ENCODE measurements at places on chromosomes 2 and 18.

DNA sequence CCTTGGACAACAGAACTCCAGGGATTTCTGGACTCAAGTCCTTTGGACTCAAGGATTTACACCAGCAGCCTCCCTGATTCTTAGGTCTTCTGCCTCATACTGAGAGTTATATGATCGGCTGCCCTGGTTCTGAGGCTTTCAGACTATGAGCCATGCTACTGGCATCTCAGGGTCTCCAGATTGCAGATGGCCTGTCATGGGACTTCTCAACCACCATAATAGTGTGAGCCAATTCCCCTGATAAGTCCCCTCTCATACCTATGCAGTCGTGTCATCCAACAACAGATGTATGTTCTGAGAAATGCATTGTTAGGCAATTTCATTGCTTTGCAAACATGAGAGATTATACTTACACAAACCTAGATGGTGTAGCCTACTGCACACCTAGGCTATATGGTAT, 61.4 kb upstream of the MSTN start:
- no peak for DNase-seq

- DNase-seq, result no peak
Measured at GRCh38 chr18:1104181-1104881, 199.7 kb downstream of the ADCYAP1 start.

- no peak for DNase-seq
Measured at GRCh38 chr2:47238638-47239037, 83.5 kb upstream of the STPG4 start.

GRCh38 chr2:18560797-18561085, 288 bp upstream of the RDH14 start:
- DNase-seq, result no peak

- peak; percentile 73 for DNase-seq
Measured at GRCh38 chr2:158456309-158457066, at the start of the genes CCDC148 and PKP4. Gene CCDC148 (minus strand): TSS chr2:158456753. CDS start chr2:158456439, 314 bp downstream. Gene PKP4 (plus strand): TSS chr2:158456952. CDS start chr2:158533185, 76,233 bp downstream.

GRCh38 chr2:149926149-149926548, 338.6 kb upstream of the MMADHC start:
- DNase-seq, result no peak

- no peak for DNase-seq
Measured at GRCh38 chr2:181861379-181861778, 30.2 kb upstream of the ITPRID2 start.

DNA sequence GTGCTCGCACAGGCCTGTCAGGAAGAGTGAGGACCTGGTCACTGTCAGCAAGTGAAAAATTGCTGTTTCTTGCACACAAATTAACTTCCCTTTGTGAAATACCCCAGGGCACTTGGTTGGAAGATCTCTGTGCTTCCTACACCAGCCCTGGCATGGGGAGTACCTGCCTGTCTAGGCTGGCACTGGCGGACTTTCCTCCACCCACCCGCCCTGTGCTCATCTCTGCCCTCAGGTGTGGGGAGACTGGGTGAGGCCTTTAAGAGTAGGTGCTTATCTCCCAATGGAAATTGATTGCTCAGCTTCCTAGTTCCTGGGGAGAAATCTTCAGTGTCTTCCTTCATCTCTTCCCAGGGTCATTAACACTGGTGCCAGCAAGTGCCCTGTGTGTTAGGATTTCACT, 42.1 kb downstream of the IMPA2 start:
- DNase-seq, result no peak

- DNase-seq, result no peak
Measured at GRCh38 chr2:210366675-210367080, 51.7 kb upstream of the MYL1 start.

DNA sequence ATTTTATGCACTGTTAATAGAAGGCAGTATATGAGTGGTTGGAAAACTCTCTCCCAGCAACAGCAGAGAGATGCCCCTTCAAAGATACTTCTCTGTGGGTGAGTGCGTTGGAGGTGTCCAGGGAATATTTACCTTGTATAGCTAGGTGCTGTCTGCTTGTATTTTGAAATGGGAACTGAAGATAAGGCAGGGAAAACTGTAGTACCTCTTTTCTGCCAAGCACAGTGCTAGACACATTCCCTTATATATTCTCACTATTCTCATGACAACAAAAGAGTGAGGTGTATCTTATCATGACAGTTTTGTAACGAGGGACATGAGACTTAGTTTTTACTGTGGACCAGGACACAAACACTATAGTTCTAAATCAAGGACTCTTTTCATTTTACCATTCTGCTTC, 2.1 kb downstream of the TTC39C start:
- DNase-seq, result no peak

GRCh38 chr2:3432693-3433338, 53.3 kb downstream of the TRAPPC12 start:
- DNase-seq, result no peak

GRCh38 chr2:156147594-156148330, 184.8 kb downstream of the NR4A2 start:
- DNase-seq, result no peak

DNA sequence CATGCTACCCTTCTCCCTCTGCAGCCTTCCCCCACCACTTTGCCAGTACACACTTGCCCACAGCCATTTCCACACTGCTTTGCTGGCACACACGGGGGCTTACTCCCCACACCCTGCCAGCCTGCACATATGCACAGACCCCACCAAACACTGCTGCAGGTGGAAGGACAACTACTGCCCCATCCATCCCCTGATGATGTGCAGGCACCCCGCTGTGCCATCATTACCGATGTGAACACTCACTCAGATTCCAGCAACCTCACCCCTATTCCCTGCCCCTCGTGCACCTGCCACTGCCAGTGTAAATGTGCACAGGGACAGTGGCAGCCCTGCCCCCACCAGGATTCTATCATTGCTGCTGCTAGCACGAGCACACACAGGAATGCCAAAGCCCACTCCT, 1400.8 kb upstream of the DDX18 start:
- no peak for DNase-seq

DNA sequence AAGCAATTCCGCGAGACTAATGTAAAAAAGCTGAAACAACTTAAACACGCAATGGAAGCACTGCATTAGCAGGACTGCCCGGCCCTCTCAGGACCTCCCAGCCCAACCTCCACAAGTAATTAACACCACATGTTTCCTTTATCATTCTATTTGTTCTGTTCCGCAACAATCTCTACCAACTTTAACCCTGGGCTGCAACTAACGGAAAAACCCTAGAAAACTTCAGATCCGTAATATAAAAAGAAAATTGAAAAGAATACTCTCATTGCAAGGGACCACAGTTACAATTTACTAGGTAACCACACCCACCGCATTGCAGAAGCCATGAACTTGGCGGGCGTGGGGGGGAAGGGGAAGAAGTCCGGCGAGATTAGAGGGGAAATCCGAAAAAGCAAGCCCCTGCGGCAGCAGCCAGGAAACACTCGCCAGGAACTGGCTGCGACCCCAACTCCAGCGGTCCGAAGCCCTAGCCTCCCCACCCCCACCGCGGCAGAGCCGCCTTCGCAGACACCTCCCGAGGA, 1.2 kb downstream of the EPB41L3 start:
- DNase-seq, result no peak

GRCh38 chr18:45050712-45051601, 370.3 kb downstream of the SETBP1 start:
- no peak for DNase-seq

GRCh38 chr2:224638301-224638823, 53.2 kb upstream of the CUL3 start:
- DNase-seq, result no peak

- no peak for DNase-seq
Measured at GRCh38 chr2:30217644-30218337, 13.5 kb upstream of the LBH start.

DNA sequence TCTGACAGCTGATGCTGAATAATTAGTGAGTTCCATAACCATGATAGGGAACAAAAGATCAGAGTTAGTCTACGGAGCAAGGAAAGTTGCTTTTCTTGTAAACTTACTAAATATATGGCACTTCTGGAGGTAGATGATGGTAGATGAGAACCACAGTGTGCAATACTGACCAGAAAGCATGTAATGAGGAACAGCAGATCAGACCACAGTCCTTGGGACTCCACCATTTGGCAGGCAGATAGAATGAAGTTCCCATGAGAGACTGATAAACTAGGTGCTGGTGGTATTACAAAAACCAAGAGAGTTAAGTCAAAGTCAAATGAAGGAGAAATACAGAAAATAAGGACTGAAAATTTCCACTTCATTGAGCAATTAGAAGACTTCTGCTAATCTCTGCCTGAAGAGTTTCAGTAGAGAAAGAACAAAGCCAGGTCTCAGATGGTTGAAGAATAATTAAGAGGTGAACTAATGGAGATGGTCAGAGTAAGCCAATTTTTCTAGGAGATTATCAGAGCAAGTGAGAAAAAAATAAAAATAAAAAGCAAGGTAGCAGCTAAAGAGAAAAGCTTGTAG, 10.4 kb downstream of the CERKL start:
- DNase-seq, result no peak

GRCh38 chr2:240648155-240648649, 22.9 kb downstream of the GPR35 start:
- DNase-seq, result no peak

DNA sequence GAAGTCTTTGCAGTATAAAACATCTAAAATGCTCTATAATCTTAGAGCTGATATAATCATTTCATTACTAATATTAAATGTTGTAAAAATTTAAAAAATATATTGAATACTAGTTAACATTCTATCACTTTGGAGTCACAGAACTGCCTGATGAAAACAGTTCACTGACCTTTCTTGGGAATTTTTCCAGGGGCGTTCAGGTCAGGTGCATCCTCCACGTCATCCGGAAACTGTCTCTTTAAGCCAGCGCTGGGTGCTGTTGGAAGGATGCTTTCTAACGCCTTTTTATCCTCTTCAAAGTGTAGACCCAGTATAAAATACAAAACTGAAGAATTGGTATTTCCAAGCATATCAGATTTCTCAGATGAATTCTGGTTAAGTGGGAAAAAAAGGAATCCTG, 22.8 kb downstream of the LONRF2 start:
- DNase-seq, result no peak

DNA sequence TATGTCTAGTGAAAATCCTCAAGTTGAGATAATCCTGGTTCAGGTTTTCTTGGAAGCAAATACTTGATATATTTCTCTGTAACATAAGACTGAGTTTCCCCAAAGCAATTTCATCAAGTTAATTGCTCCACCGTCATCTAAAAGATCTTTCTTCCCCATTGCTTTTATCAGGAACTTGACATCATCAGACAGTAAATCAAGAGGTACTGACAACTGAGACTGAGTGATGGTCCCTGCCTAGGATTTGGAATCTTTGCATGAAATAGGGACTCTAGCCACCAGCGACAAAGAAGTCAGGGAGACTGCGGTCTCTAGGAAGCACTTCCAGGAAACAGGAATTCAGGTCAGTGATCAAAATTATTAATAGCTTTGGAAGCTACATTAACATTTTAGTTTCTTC, 43.4 kb upstream of the SCN1A start:
- no peak for DNase-seq

DNA sequence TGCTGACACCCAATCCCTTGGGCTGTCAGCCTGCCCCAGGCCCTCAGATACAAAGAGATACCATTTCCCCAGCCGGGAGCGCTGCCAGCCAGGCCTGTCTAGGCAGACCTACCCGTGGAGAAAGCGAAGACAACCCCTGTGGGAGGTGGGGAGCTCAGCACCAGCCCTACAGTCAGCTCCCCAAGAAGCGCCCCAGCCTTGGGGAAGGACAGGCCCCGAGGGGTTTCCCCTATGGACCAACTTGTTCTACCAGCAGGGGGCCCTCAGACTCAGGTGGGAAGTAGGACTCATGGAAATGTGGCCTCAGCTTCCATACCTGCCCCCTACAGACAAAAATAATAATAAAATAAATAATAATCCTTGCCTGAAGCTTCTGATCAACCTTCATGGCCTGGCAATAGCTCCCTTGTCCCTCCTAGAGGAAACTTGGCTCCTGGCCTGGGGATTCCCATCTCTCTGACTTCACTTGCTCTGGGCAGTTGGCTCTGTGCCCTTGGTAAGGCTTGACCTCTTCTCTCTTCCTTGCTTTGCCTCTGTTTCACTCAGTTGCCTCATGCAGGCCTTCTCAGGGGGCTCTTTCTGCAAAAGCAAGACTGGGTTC, 7.0 kb downstream of the SLC35F6 start:
- DNase-seq, result no peak

- no peak for DNase-seq
Measured at GRCh38 chr2:30315391-30316063, 84.2 kb downstream of the LBH start.

DNA sequence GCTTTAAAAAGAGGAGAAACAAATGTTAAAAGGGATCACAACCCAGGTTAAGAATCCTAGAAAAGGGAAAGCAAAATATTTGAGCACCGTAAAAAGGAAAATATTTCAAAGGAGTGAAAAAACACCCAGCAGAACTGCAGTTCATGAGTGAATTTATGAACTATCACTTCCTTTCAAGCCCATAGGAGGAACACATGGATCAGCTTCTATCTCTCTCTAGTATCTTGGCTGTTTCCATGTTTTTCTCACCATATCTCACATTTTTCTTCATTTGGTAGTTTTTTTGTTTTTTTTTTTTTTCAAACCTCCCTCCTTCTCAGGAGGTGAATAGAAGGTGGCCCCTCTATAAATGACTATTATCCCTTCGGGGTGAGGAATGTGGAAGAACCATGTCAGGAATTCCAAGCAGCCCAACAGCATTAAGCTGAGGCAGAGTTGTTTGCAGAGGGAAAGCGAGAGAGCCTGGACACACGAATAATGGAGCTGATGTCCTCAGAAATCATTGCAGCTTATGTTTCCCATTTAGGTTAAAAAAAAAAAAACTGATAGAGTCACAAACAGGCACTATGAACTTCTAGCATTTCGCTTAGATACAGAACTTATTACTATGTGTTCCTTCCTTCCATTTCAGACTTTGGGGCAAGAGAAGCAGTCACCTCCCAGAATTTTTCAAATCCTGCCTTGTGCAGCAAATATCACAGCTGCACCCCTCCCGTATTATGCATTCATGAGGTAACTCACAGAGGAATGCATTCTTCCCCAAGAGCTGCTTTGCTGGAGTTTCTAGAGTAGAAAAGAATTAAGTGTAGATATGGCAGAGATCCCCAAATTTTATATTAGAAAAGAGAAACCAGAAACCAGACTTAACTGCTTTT, 315.6 kb downstream of the IRS1 start:
- no peak for DNase-seq
